Stimulated activated CD4-positive, alpha-beta T cell treated with anti-CD3 and anti-CD28 coated beads, Interleukin-15, amount 100 ng/mL, for 1 hour (primary cell): ENCODE measurements at places on chromosomes 12 and 14.

GRCh38 chr14:24331731-24332267 lies 3.1 kb downstream of the ADCY4 start:
- DNase-seq = no peak

- DNase-seq = no peak
Observed at GRCh38 chr14:100285913-100286400, 20.3 kb downstream of the SLC25A29 start.

- DNase-seq = no peak
Observed at GRCh38 chr14:44995770-44996294, 33.8 kb downstream of the TOGARAM1 start.

- DNase-seq = no peak
Observed at GRCh38 chr12:127680516-127680915, 586.5 kb upstream of the TMEM132C start.

GRCh38 chr12:16573398-16574077 lies 32.4 kb downstream of the LMO3 start:
- no peak for DNase-seq

DNA sequence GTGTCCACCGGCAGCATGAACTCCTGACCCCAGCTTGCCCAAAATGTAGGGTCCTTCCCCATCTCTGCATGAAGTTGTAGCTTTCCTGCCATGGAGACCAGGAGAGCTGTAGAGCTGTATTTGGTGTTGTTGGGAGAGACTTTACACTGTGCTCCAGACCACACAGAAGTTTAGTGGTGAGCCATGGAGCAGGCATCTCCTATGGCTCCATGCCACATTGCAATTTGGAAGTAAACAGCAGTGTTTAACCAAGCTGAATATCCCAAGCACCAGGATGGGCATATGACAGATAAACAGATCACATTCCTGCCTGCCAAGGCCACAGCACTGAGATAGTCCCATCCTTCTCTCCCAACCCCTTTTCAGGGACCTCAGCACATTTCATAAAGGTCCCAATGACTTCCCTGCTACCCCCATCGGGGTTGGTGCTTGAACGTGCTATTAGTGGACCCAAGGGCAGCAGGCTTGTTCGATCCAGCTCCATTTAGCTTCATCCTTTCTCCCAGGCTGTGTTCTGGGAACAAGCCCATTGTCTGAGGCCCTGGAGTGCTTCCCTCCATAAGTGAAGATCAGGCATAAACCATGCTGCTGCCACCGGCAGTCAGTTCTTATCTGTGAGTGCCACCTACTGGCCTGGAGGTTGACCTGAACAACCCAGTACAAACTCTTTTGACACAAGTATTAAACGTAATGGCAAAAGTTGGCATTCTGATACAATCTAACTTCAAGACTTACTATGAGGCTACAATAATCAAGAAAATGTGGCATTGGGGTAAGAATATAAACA lies 172.3 kb upstream of the ATXN7L3B start:
- no peak for DNase-seq

DNA sequence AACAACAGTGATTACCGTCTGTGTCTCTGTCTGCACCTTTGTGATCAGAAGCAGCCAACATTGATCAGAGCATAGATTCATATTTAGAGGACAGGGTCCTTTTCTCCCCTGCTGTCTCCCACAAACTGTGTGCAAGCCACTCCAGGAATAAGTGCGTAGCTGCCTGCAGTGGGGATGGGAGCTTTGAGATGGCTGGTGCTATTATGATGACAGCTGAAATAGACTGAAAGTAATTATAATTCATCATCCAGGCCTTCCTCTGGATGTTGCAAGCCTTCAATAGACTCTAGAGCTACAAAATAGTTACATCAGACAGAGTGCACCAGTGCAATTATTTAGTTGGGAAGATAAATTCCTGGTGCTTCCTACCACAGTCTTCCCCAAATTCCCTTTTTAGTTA lies 68.1 kb downstream of the BORCS5 start:
- no peak for DNase-seq

GRCh38 chr12:19633641-19634040 lies 194.3 kb downstream of the AEBP2 start:
- DNase-seq = no peak

- DNase-seq = no peak
Observed at GRCh38 chr12:122845041-122845864, 10.0 kb downstream of the HIP1R start.

GRCh38 chr12:123268850-123269249 lies 2.8 kb downstream of the CDK2AP1 start:
- DNase-seq = no peak

DNA sequence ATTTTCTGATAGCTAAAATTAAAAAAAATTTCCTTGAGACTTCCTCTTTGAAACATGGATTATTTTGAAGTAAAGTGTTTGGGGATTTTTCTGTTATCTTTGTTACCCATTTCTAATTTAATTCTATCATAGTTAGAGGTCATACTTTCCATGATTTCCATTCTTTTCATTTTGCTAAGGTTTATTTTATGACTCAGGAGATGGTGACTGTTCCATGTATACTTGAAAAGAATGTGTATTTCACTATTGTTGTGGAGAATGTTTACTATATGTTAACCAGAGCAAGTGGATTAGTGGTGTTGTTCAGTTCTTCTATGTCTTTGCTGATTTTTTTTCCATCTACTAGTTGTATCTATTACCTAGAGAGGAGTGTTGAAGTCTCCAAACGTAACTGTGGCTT lies 250.5 kb upstream of the PELI2 start:
- no peak for DNase-seq

DNA sequence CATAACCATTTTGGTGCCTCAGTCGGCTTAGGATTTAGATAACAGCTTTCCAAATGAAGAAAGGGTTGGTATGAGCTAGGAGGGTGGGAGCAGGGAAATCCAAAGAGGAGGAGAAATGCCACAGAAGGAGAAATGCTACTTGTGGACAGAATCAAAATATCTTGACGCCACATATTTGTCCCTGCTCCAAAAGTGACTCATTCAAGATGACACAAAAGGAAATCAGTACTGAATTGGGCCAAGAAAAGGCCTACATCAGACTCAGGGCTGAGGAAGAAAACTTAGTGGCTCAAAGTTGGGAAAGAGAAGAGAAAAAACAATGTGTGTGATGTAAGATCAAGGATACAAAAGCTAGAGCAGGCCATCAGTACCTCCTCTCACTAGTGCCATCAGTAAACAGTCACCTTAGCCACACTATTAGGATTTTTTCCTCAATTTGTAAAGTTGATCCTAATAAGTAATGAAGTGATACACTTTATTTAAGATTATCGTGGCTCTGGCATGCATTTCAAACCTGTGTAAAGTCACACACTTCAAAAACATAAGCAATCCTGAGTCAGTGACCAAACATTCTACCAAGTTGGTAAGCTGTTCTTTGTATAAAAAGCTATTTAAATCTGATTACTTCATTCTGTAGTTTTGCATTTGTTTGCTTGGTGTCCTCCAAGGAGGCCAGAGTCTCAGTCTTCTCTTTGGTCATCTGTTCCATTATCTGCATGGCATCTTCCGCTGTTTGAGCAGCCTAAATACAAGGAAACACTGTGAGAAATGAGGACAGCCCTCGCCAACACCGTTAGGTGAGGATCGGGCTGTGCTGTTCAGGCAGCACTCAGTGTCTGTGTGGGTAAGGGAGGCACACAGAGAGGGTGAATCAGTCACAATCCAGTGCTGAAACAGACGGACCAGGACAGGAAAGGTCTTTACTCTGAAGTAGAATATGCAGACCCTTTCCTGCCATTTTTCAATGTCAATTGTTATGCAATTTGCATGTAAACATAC lies 52.6 kb upstream of the VPS33A start:
- no peak for DNase-seq

GRCh38 chr14:66117600-66117999 lies 368.6 kb upstream of the CCDC196 start:
- no peak for DNase-seq

DNA sequence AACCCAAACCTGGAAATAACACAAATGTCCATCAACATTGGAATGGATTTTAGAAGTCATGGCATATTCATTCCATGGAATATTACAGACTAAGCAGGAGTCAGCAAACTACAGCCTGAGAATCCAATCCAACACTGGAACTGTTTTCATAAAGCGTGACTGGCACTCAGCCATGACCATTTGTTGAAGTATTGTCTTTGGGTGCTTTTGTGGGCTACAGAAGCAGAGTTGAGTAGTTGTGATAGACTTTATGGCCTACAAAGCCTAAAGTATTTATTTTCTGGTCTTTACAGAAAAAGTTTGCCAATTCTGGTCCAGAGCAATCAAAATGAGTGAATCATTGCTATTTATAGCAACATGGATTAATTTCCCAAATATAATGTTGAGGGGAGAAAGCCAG lies 34.5 kb upstream of the FRS2 start:
- DNase-seq = no peak

DNA sequence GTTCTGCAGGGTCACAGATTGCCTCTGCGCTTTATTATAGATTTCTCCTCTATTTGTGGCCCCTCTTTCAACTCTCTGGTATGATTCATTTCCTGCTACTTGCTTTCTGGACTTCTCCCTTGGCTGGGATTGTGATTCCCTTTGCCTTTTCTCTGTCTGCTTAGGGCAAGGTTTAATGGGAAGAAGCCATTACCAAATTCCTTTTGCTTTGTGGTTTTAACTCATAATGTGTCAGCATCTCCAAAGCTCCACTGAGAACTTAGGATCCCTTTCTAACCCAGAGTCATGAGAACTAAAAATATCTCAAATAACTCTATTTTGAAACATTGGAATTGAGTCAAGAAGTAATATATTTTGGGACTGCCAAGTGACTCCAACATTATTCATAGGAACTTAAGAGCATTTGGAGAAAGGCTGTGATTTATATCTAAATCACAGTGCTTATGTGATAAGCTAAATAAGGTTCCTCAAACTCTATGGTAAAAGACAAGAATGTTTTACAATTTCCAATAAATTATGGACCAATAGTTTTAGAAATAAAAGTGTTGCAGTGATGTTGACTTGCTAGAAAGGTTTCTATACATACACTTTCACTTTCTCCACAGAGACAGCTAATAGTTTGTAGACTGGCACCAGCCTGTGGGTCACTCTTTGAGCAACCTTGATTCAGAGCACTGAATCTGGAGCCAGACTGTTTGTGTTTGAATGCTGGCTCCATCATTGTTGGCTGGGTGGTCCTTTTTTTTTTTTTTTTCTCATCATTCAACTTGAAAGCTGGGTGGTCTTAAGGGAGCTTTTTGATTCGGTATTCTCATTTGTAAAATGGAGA lies 93.9 kb downstream of the DACT1 start:
- no peak for DNase-seq

- DNase-seq = no peak
Observed at GRCh38 chr14:26377150-26377549, 220.7 kb downstream of the NOVA1 start.

DNA sequence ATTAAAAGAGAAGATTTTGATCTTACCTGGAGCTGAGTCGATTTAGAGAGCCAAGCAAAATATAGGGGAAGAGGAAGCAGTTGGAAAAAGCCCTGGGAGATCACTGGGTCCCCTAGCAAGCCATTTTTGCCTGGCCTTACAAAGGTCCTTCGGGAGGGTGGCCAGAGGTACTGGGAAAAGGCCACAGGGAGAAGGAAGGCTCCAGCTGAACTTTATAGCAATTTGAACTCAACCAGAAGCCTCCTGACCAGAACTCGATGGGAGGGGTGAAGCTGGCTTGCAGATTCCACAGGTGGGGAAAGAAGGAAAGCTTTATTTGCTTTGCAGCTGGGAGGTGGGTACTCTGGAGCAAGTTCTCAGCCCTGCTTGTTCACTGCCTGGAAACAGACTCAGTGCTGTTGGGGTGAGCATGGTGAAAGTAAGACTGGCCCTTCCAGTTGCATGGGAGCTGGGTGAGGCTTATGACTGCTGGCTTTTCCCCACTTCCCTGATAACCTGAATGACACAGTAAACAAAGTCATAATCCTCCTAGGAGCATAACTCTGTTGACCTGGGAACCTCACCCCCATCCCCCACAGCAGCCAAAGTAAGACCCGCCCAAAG lies 855.8 kb downstream of the FSCB start:
- no peak for DNase-seq

DNA sequence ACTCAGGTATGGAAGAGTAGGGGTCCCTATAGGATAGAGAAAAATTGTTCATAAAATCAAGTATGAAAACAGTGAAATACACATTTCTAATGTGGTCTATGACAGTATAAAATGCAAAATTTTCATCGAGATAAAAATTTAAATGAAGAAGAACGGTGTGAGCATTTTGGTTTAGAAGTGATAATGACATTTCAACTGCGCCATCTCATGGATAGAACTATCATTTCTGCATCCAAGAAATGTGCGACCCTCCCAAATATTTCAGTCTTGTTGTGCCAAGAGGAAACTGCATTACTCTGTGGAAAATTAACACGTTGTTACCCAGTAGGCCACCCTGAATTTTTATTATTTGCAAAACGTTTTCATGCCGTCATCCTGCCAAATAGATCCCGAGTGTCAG lies 108.8 kb downstream of the CRACR2A start:
- no peak for DNase-seq

DNA sequence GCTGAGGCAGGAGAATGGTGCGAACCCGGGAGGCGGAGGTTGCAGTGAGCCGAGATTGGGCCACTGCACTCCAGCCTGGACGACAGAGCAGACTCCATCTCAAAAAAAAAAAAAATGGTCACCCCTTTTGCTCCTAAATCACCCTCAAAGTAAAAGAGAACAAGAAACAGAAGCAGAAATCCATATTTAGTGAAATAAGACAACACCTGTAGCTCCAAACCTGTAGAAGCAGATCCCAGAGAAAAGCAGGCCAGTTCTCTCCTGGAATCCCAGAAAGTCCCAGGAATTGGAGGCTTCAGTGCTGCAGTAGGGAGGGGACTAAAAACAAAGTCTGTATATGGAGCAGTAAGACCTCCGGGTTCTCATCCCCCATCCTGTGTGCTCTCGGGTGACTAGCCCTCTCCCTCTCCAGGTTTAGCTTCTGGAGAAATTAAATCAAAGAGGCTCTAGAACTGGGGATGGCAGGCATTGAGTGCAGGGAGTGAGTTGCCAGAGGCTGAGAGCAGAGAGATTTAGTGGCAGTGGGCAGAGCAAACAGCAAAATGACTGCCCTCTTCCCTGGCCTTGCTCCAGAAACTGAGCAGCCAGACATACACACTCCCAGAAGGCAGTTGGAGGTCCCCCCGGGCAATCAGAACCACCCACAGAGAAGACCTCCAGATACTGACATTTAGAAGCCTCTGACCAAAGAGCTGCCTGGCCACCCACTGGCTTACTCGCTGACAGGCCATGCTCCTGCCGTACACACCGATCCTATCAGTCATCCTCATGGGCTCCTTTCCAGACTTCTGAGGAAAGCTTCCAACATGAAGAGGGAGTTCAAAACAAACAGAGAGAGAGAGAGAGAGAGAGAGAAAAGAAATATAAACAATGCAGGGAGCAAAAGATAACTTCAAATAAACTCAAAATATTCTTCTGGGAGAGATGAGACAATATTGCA lies 6.3 kb upstream of the MLXIP start:
- DNase-seq = no peak

DNA sequence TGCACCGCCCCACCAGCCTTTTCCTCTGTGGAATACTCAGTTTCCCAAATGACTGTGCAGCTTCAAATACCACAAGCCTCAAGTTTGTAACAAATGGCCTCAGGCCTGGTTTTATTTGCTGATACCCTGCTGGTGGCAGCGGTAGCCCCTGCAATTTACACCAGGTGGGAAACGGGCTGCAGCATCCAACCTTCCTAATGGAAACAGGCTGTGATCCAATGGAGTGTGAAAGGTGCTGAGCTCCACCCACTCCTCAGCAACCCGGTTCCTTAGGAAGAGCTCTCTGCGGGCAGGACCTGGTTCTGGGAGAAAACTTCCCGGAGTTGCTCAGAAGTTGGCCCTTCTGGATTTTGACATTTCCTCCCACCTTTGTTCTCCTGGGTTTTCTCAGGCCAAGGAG lies 41.7 kb upstream of the LTA4H start:
- DNase-seq = no peak
